ENCODE measurements at places on chromosomes 16 and 17.

DNA sequence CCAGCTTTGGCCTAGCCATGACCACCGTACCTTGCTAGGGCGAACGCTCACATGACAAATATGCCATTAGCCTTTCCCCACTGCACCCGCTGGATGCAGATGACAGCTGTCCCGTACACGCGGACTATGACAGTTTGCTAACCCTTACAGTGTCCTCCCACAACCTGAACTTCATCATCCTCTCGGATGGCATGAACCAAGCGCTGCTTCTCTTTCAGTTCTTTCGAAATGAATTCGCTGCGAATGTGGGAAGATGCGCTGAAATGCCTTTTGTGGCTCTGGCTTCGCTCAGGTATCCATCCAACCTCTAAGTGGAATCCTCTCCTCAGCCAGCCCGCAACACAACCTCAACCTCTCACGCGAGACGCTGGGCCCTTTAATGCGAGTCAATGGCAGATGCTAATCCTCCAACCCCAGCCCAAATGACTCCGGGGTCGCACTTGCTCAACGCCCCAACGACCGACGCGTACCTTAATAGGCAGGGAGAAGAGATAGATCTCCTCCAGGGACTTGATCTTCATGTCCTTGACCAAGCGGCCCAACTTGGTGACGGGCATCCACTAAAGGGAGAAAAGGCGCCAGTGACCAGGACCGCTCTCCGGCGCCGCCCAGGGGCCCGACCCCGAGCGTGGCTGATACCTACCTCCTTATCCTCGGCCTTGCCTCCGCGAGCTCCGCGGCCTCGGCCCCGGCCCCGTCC lies 670 bp downstream of the RPS2 start:
- no peak for DNase-seq

GRCh38 chr16:18783430-18784341 lies 6.4 kb downstream of the RPS15A start:
- no peak for DNase-seq

GRCh38 chr17:40073454-40074174 lies 10.8 kb downstream of the THRA start:
- DNase-seq = no peak

- no peak for DNase-seq
These were observed 48.2 kb downstream of the CCDC42 start for GRCh38 chr17:8696426-8696825.

DNA sequence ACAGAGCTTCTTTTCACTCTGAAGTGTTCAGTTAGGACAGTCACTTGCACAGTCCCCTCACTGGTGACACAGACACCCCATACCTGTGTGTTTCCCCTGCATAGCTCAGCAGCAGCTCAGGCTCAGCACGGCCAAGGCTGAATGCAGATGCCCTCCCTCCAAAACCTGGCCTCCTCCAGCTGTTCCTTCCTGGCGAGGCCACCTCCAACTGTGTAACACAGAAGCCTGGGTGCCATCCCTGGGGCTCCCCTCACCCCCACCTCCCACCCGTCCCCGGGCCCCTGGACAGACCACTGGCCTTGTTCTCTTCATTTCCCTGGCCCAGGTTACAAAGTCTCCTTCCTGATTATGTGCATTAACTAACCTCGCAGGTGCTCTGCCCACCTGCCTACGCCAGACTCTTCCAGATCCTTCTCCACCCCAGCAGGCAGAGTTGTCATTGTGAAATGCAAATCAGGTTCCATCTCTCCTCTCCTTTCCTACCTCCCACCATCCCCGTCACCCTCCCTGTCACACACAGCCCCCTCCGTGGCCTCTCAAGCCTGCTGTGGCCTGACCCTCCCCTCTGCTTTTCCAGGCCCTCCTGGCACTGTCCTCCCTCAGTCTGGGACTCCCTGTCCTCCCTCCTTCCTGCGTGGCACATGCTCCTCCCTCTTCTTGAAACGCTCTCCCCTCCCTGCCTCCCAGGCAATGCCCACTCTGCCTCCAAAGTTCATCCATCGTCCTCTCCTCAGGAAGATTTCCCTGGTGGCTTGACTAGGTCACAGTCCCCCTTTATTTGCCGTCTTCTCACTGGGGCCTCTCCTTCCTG lies 26.4 kb downstream of the MLYCD start:
- DNase-seq = no peak

DNA sequence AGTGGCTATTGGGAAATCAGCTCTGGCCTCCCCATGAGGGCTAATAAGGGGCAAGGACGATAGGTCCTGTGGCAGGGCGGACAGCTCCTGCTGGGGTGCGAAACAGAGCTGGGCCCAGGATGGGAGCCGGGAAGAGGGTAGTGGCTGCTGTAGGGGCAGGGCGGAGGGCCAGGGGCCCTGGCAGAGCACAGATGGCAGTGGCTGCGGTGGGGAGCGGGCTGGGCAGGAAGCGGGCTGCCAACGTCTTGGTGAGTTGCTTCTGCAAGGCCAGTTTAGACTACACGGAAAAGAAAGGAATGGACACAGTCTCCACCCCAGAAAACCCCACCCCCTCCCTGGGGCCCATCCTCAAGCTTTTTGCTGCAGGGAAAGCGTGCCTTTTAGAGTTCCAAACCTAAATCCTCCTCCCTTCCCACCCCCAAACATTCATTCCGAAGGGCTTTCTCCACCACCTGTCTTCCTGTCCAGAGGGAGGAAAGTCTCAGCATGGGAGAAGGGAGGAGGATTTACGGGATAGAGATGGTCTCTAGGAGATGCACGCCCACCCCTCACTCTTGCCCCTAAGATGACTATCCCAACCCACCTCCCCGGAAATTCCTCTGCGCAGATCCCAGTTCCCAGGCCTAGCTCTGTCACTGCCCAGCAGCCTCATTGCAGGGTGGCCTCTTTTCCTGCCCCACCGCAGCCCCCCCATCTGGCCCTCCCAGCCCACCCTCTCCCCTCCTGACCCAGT lies 7.1 kb downstream of the NKIRAS2 start:
- no peak for DNase-seq

DNA sequence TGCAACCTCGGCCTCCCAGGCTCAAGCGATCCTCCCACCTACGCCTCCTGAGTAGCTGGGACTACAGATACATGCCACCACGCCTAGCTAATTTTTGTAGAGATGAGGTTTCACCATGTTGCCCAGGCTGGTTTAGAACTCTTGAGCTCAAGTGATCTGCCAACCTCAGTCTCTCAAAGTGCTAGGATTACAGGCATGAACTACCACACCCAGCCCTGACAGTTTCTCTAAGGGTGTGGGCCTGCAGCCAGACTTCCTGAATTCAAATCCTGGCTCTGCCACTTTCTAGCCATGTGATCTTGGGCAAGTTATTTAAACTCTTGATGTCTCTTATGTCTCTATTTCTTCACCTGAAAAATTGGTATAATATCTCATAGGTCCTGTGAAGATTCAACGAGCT lies 5.6 kb downstream of the CUEDC1 start:
- DNase-seq = no peak

- no peak for DNase-seq
These were observed 10.6 kb upstream of the CD300A start for GRCh38 chr17:74455821-74456220.

All from CD4-positive, alpha-beta T cell treated with Interleukin-4 for 4 hours (primary cell).